Effector CD4-positive, alpha-beta T cell (primary cell): ENCODE measurements at places on chromosomes 13 and 19.

- no peak for DNase-seq
These were observed 14.7 kb upstream of the LENG8 start for GRCh38 chr19:54434112-54434872.

DNA sequence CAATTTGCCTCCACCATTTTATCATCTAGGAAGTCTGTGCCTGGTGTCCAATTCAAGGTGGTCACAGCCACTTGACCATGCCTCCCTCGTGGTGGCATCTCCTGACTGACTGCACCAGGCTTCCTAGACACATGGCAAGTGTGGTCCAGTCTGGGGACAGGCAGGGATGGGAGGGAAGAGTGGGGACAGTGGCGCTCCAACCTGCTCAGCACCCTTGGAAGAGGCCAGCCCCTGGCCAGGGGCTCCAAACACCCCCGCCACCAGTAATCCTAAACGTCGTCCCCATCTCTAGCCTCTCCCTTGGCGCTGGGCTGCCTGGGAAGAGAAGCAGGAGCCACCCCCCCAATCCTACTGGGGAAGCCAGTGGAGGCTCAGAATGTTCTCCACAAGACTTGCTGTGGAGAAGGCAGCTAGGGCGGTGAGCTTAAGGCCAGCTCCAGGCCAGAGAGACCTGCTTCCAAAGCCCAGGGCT is 2.7 kb downstream of the RPL36 start:
- no peak for DNase-seq

GRCh38 chr19:55041627-55042343 is 3.7 kb upstream of the GP6 start:
- DNase-seq, result no peak

DNA sequence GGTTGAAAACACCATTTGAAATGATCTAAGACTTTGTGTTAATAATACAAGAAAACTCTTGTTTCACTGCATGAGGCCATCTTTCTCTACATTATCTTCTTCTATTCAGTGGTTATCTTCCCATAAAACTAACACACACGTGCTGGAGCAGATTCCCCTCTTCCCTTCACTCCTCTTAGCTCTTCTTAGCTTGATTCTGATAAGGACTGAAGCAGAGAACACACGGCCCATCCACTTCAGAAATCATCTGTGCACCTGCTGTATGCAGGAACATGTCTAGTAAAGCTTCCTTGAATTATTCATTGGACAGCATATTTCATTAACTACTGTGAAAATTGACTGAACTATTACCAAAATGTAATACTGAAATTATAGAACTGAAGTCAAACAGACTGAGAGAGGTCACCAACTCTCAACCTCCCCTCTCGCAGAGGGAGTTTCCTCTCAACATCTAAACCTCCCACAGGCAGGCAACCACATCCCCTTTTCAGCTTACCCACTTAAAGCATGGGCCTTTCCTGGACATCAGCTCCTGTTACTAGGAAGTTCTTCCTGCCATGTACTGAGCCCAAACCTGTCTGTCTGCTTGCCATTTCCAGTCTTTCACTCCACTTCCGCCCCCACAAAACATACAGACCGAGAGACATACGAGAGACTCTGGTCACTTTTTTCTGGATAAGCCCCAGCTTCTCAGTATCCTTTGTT is 113.9 kb downstream of the CRYL1 start:
- no peak for DNase-seq

- DNase-seq, result no peak
These were observed 13.8 kb downstream of the TICAM1 start for GRCh38 chr19:4817467-4818277.

DNA sequence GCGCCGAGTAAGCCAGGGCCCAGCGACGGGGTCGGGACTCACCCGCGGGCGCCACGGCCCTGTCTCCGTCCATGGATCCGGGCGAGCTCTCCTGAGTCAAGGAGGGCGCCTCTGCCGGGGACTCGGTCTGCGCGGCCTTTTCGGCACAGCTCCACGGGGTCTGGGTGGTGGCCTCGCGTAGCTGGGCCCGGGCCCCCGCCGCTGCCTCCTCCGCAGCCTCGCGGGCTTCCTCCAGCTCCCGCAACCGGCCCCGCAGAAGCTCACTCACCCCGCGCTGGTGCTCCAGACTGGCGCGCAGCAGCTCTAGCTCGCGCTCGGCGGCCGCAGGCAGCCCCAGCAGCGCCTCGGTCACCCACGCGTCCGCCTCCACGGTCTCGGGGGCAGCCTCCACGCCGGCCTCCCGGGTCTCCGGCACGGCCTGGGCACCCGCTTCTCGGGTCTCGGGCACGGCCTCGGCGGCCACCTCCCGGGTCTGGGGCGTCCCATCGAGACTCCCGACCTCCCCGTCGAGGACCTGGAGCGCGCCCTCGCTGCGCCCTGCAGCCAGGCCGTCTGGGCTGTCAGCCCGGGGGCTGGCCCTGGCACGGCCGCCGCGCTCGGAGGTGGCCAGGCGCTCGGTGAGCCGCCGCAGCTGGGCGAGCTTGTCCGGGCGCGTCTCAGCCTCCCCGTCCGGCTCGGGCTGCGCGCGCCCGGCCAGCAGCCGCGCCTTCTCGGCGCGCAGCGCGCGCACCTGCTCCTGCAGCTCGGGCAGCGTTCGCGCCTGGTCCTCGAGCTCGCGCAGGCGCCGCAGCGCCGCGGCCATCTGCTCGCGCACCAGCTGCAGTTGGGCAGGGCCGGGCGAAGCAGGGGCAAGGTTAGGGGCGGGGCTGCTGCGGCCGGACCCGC is 8.4 kb downstream of the KANK3 start:
- no peak for DNase-seq

DNA sequence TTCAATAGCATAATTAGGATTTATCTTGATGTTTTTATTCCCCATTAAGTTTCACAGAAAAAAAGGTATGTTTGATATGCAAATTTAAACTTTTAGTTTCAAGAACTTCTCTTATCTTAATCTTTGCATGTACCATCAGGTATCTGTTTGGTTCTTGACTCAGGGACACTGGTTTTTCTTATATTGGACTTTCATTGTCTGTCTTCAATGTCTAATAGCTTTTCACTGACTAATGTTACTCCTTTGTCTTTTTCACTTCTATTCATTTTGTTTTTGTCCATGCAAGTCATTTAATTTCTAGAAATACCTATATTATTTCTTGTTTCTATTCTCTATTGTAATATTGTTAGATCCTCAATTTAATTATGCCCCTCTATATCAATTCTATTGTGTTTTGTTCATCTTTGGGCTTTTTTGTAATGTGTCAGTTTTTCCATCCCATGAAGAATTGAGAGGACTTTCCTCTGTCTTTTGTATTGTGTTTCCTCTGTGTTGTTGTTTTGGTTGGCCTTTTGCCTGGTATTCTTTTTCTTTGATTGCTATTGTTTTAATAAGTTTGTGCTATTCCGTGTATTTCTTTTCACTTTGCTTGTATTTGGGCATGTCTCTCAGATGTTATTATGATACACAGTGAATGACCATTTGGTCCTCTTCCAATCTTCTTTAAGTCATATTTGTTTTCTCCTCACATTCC is 58.3 kb upstream of the ANKRD10 start:
- no peak for DNase-seq

GRCh38 chr13:29125191-29125933 is 305.2 kb downstream of the MTUS2 start:
- no peak for DNase-seq
